ENCODE measurements at places on chromosomes 11 and 22. TPM values are rescaled to one million over a fixed set of nuclear protein-coding genes. Genes with fewer than 3 reads are reported as not detected.

The MS4A12 gene
- polyA plus RNA-seq, result not detected

- peak; percentile 77 for DNase-seq
These were observed at the start of gene CASP4 for GRCh38 chr11:104968355-104968855. Gene CASP4, minus strand, starts transcription at chr11:104968574. Its CDS starts 49 bp downstream, at chr11:104968525.

- no peak for DNase-seq
These were observed 79.7 kb downstream of the C22orf31 start for GRCh38 chr22:28981818-28982499.

The CCDC89 gene
- polyA plus RNA-seq, result 2.3 TPM

The IFITM10 gene
- polyA plus RNA-seq, result not detected
